Right atrium auricular region (tissue), 2 donors: ENCODE measurements at places on chromosomes 5 and 9.

GRCh38 chr9:92948632-92949031, 1.3 kb downstream of the FGD3 start:
- DNase-seq = no peak
- H3K36me3 ChIP-seq = no peaks in the 10 kb centered on the region
- H3K4me1 ChIP-seq = peaks cover 17% of the 10 kb centered on the region

DNA sequence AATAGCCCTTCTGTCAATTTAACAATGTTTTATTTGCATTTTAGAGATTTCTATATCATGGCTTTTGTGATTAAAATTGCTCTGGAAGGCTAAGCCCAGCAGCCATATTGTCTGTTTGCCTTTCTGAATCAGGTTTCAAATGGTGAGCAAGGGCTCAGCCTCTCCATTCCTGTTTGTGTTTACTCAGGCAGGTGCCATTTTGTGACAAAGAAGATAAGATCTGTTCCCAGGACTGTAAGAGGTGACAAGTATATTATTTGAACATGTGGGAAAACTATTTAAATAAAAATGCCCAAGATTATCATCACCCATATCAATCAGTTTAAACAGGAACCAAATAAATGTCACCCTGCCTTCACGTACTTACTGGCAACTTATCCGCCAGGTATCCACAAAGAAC, 641.3 kb upstream of the KLF4 start:
- no peaks in the 10 kb centered on the region for H3K27me3 ChIP-seq
- no peak overlapping the region for H3K4me3 ChIP-seq
- no peaks in the 10 kb centered on the region for H3K36me3 ChIP-seq

- no peaks in the 10 kb centered on the region for H3K27me3 ChIP-seq
- H3K4me1 ChIP-seq = no peaks in the 10 kb centered on the region
- H3K36me3 ChIP-seq = no peaks in the 10 kb centered on the region
- no peak for DNase-seq
Measured at GRCh38 chr5:146041180-146041789, 64.1 kb downstream of the PLAC8L1 start.

DNA sequence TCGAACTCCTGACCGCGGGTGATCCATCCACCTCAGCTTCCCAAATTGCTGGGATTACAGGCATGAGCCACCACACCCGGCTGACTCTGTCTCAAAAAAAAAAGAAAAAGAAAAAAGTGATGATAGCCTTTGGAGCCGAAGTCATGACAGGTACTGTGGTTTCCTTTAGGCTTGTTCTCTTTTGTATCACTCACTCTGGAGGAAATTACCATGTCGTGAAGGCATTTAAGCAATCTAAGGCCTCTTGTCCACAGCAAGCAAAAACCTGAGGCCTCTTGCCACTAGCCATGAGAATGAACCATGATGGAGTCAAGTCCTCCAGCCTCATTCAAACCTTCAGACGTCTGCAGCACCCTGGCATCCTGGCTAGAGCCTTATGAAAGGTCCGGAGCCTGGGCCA, 286.1 kb downstream of the RAB3C start:
- no peak overlapping the region for H3K27ac ChIP-seq
- H3K4me1 ChIP-seq = no peaks in the 10 kb centered on the region
- H3K36me3 ChIP-seq = no peaks in the 10 kb centered on the region
- H3K4me3 ChIP-seq = no peak overlapping the region
- no peak for DNase-seq

DNA sequence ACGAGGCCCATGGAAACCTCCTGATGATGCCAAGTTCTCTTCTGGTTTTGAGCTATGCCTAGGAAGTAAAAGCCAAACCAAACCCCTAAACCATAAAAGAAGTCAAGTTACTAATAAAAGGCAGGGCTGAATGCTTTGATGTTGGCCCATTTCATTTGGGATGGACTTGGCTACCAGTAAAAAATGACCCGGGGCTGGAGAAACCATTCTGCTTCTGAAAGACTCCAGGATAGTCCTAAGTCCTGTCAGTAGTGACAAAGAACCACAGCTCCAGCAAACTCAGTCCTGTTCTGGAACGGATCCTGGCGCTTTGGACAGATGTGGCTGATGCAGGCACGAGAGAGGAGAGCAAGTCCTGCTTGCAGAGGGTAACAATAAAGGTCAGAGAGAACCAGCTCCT, 68.6 kb downstream of the SH3PXD2B start:
- H3K27me3 ChIP-seq = no peaks in the 10 kb centered on the region
- peaks cover 8% of the 10 kb centered on the region for H3K36me3 ChIP-seq
- no peak for DNase-seq
- no peak overlapping the region for H3K27ac ChIP-seq
- H3K4me3 ChIP-seq = no peak overlapping the region

DNA sequence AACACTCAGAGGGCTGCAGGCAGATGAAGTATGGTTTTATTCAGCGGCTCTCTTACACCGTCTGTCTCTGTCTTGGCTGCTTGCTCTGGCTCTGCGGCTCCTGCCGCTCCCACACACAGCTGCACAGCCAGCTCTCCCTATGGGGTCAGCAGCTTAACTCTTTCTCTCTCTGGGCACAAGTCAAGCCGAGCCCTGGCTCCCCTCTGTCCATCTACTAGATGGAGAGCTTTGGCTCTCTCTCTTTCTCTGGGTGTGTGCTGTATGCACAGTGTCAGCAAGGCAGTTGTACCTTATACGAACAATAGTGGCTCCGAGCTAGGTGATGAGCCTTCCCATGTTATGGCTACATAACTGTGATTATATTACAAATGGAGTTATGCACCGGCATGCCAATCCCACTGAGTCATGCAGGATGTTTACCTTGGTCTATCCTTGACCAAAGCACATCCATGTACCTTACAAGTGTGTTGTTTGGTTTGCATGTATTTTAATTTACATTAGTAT, 19.3 kb upstream of the PPP2CA start:
- H3K4me1 ChIP-seq = no peaks in the 10 kb centered on the region
- H3K36me3 ChIP-seq = no peaks in the 10 kb centered on the region
- no peak overlapping the region for H3K4me3 ChIP-seq
- H3K27me3 ChIP-seq = no peaks in the 10 kb centered on the region
- DNase-seq = no peak

DNA sequence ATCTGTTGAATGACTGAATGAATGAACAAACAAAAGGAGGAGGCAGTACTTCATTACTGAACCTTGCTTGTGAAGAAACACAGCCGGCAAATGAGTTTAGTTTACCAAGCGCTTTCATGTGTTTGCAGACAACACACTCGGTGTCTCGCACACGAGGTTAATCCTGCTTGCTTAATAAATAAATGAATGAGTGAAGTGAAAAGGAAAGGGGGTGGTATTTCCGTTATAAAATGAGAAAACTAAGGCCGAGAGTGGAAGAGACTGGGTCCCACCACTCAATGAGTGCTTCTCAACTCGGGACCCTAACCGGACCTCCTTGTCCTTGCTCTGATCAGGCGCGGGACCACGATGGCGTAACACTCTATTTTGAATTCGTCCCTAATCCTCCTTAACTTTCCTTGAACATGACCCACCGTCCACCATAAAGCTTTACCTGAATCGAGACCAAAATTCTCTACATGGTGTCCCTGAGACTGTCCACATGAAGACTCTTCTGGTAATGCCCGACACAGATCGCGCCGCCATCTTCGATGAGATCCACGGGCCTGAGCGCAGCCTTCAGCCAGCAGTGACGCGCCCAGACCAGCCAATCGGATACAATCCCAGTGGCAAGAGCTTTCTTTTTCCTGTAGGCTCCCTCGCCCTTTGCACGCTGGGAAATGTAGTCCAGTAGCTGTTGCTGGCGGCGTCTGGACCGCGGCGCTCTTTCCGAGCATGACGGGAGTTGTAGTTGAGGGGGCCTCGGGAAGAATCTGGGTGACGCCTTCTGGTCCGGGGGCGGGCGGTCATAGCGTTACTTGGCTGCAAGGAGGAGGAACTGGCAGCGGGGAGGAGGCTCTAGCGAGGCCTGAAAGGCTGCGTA, at the start of the genes MRPL50 and ZNF189:
MRPL50 (minus strand) TSS at position 551 of the 862 bp plus-strand sequence; CDS start at position 525, 26 bp downstream.
ZNF189 (plus strand) TSS at position 784 of the 862 bp plus-strand sequence. CDS start 306 bp downstream, outside the sequence.
- peak within 1 kb of the TSS; percentile 84 for H3K4me3 ChIP-seq
- peaks cover 32% of the 10 kb centered on the region for H3K36me3 ChIP-seq
- H3K27me3 ChIP-seq = no peaks in the 10 kb centered on the region
- DNase-seq = peak; percentile 99
- H3K27ac ChIP-seq = peak within 1 kb of the TSS; percentile 92
